ENCODE measurements at places on chromosomes 4 and X.
A peak's percentile ranks its signal among the peaks of the same experiment; 100 is the strongest.

DNA sequence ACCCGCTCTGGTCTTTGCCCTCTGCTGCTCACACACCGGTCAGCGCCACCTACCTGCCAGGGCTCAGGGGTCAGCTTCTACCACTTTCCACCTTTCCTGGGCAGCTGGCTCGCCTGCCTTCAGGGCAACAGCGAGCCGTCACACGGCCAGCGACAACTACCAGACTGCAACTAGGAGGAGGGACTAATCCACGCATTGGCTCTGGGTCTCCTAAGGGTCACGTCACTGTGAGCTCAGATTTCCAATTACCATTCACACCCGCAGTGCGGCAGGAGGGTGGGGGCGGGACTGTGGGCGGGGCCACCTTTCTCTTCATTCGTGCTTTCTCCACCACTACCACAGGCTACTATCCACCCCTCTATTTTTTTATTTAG, at the start of gene BEX5:
Gene BEX5 (minus strand): TSS at position 172 of the 374 bp plus-strand sequence. CDS start 1,712 bp downstream, outside the sequence.
- DNase-seq: peak; percentile 26

DNA sequence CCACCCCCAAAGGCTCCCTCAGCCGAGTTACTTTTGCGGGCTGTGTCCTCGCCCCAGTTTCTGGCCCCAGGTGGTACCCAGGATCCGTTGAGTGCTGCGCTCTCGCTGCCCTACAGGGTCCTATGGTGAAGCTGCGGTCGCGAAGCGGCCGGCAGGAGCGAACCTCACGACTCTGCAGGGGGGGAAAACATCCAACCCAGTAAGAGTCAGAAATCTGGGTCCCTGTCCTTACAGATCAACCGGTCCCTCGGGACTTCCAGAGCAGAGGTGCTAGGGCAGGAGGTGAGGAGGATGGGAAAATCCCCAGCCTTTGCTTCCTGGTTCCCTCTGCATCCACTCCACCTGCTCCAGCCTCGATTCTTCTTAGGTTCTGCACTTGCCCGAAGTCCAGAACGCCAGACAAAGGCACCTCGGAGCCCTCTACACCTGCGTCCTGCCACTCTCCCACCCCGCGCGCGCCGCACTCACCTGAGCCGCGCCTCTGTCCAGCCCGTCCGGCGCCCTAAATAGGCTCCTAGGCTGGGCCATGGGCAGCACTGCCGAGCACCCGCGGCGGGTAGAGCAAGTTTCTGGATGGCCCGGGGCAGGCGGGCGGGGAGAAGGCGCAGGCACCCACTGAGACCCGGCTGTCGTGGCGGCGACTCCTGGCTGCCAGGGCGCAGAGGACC, at the start of gene HS3ST1:
Gene HS3ST1 (minus strand): TSS at position 664 of the 668 bp plus-strand sequence. CDS start 28,889 bp downstream, outside the sequence.
- DNase-seq: no peak

GRCh38 chr4:119750771-119751170, 122.2 kb upstream of the PDE5A start:
- no peak for DNase-seq

DNA sequence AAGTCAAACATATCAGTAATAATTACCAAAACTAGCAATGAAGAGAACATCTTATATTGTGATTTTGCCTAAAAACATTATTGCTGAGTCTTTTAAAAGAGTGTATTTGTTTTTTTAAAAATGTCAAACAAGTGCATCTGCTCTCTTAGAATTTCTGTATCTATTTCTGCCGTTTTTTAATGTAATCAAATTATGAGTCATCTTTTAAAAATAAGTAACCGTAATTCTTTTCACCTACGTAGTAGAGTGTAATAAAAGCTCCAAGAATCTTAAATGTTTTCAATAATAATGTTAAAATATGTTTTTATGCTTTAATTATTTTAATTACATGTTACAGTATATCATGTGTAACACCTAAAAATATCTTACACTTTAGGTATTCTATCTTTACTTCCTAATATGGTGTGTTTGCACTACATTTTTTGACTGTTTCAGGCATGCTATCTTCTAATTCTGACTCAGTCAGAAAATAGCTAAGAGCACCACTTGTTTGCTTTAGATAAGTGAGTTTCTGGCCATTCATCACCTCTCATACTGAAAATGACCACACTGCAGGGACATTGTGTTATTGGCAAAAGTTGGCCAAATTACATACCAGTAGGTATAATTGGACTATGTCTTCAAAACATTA, 368.5 kb downstream of the PCDH7 start:
- DNase-seq: no peak

DNA sequence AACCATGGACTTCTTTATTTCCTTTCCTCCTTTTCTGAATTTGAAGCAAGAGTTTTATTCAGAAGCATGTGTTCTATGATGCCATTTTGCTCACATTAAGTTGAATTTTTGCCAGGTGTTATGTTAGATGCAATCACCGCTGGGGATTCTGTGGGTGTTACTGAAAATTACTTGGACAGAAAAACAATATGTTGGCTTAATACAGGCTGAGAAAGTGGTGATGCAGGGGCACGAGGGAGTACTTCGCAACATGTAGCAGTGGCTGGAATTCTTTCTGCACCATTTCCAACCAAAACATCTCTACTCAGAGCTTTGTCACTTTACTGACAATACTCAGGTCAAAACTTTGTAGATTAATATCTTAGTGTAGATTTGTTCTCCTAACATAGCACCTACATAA, 109.2 kb upstream of the PCDH18 start:
- DNase-seq: no peak

GRCh38 chr4:184021389-184021788, 116.3 kb downstream of the STOX2 start:
- no peak for DNase-seq

GRCh38 chr4:15378493-15378892, 49.3 kb upstream of the C1QTNF7 start:
- DNase-seq: no peak

DNA sequence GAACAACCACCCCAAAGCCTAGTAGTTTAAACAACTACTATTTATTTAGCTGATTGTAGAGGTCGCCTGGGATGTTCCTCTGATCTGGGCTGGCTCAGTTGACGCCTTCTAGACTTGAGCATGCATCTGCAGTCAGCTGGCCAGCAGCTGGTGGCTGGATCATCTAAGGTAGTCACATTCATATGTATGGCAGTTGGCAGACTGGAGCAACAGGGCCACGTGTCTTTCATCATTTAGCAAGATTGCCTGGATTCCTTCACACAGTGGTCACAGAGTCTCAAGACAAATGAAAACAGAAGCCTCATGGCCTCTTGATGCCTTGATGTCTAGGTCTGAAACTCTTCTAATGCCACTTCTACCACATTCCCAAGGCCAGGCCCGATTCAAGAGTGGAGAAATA, 220.6 kb upstream of the S100G start:
- DNase-seq: no peak

DNA sequence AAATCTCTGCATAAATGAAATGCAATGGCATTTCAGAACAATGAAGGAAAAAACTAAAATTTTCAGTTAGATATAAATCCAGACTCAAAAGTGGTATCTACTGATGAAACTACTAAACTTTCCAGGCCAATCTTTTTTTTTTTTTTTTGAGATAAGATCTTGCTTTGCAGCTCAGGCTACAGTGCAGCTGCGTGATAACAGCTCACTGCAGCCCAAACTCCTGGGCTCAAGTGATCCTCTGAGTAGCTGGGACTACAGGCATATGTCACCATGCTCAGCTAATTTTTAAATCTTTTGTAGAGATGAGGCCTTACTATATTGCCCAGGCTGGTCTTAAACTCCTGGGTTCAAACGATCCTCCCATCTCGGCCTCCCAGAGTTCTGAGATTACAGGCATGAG, 1228.2 kb upstream of the ADGRL3 start:
- DNase-seq: no peak

GRCh38 chr4:169628579-169628978, 8.2 kb downstream of the CLCN3 start:
- DNase-seq: no peak

GRCh38 chr4:7705593-7705992, 234.1 kb downstream of the AFAP1 start:
- DNase-seq: no peak

- DNase-seq: no peak
These were observed 285.0 kb downstream of the SHOX start for GRCh38 chrX:915427-916229.

DNA sequence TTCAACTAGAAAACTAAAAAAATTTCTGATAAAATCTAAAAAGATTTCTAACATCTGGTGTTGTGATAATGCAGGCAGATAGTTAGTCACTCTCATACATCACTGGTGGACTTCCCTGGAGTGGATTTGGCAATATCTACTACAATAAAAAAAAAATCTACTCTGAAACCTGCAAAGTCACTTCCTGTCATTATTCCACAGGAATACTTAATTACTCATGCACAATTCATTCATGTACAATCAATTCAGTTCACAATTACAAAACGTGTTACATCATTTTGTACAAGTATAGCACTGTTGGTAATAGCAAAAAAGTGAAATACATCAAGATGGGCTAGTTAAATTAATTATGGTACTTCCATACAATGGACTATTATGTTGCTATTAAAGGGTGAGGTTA, 16.5 kb upstream of the RHOH start:
- no peak for DNase-seq

- DNase-seq: no peak
These were observed 995 bp downstream of the SMARCA5 start for GRCh38 chr4:143514497-143514896.
